ENCODE measurements at places on chromosomes 4 and X. TPM values are rescaled to one million over a fixed set of nuclear protein-coding genes. Genes with fewer than 3 reads are reported as not detected.

GRCh38 chr4:84145176-84145575 lies 353.9 kb downstream of the NKX6-1 start:
- no peak for DNase-seq

GRCh38 chr4:37652747-37653527 lies 33.2 kb downstream of the RELL1 start:
- DNase-seq, result no peak

DNA sequence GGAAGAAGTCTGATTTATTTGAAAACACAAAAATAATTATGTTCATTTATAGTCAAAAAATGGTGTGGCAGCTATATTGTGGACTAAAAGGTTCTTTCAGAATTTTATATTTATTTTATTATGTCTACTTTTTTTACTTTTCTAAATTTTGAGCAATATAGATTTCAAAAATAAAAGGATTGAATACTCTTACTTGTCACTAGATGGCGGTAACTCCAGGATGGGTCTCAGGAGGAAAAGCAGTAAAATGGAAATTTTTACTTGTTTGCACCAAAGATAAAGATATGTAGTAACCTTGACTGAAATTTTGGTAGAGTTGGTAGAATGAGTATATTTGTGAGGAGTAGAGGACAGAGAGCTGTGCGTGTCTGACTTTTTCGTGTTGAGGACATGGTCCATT lies 14.5 kb upstream of the DACH2 start:
- no peak for DNase-seq

- no peak for DNase-seq
Observed at GRCh38 chr4:183541010-183541751, 36.3 kb downstream of the ING2 start.

GRCh38 chr4:156771171-156771837 lies 200.3 kb downstream of the PDGFC start:
- DNase-seq, result no peak

The HSFX2 gene
- 0.64 TPM for total RNA-seq

The FGFR3 gene
- total RNA-seq, result 6.4 TPM

- DNase-seq, result no peak
Observed at GRCh38 chrX:13938051-13938828, 91.5 kb downstream of the GEMIN8 start.

GRCh38 chrX:30572004-30572403 lies 5.6 kb downstream of the TASL start:
- DNase-seq, result no peak

The CXCL3 gene
- total RNA-seq, result 2.1 TPM

DNA sequence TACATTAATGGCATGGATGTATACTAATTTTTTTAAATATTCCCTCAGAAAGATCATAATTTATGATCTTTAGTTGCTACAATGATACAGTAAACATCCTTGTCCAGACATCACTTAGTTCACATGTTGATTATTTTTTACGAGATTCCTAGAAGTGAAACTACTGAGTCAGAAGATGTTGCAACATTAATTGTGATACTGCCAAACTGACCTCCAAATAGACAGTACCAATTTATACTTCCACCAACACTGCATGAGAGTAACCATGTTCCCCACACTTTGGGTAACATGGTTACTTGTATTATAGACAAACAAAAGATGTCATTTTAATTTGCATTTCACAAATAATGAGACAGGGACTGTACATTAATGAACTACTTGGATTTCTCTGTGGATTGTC lies 19.6 kb downstream of the RCHY1 start:
- DNase-seq, result no peak

The CCNA2 gene
- 10.6 TPM for total RNA-seq

- DNase-seq, result no peak
Observed at GRCh38 chr4:179486570-179487335, 2044.5 kb upstream of the AGA start.

DNA sequence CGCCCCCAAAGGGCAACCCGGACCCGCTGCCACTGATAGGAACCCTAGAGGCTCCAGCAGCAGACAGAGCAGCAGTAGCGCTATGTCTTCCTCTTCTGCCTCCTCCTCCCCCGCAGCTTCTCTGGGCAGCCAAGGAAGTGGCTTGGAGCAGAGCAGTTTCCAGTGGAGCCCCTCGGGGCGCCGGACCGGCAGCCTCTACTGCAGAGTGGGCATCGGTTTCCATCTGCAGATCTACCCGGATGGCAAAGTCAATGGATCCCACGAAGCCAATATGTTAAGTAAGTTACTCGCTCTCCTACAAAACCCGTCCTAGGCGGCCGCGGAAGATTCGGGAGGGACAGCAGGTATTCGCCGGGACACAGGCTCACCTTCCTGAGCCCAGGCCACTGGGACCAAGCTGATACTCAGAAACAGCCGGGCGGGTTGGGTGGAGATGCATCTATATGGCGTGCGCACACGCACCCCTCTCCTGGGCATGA lies 477 bp downstream of the FGF5 start:
- no peak for DNase-seq

GRCh38 chr4:182245541-182246215 lies 2.5 kb downstream of the TENM3 start:
- DNase-seq, result no peak

GRCh38 chrX:56615282-56615681 lies 51.9 kb downstream of the UBQLN2 start:
- DNase-seq, result no peak

DNA sequence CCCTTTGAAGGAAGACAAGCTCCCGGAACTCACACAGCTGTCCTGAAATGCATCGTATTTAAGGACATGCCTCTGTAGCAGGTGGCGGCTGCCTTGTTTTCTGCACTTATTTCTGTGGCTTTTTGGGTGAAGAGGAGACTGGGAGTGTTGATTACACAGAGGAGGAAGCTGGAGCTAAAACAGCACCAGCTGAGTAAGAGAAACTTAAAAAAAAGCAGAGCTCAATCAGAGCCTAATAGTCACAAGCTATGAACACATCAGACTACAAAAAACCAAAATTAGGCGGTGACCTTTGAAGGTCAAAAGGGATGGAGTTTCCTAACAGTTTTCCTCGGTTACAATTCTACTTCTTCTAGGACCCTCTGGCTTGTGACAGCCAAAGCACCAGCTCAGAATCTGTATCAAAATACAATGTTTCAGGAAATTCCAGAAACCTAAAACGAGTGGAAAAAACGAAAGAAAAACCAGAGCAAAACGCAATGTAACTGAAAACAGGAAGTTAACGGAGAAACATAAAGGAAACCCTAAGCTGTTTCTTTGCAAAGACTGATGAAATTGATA lies 13.5 kb downstream of the PRKX start:
- no peak for DNase-seq

The MAGEA4 gene
- total RNA-seq, result not detected

GRCh38 chrX:105063743-105064142 lies 156.8 kb downstream of the TEX13A start:
- DNase-seq, result no peak

Measured in osteocyte (in vitro differentiated cells).